ENCODE measurements at places on chromosomes 1 and 21.

GRCh38 chr1:54892586-54892985 is 5.6 kb upstream of the DHCR24 start:
- DNase-seq: no peak

- no peak for DNase-seq
Measured at GRCh38 chr1:230818367-230818766, 50.0 kb downstream of the C1orf198 start.

DNA sequence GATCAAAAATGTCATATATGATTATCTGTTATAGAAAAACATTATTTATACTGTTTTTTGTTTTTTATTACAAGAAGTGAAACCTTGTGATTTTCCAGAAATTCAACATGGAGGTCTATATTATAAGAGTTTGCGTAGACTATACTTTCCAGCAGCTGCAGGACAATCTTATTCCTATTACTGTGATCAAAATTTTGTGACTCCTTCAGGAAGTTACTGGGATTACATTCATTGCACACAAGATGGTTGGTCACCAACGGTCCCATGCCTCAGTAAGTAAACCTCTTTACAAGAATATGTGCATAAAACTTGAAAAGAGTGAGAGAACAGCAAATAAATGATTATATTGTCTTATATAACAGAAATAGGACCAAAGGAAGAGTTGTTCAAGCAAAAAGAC is 14.5 kb downstream of the CFHR4 start:
- no peak for DNase-seq

GRCh38 chr1:119911775-119912174 is 15.5 kb upstream of the ADAM30 start:
- no peak for DNase-seq

DNA sequence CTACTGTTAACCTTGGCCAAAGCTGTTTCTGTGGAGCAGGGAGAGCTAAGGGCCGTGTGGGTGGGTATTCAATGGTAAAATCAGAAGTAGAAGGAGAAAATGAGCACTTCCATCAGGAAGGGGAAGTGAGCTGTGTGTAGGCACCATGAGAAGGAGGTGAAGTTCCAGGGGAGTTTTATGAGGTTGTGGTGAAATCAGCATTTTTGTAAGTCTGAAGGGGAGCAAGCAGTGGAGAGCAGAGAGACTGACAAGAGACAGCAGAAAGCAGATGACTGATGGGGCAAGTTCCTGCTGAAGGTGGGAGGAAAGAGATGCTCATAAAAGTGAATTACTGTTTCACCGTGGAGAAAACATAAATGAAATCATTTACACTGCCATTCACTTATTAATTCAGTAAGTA is 2.7 kb upstream of the GPR88 start:
- DNase-seq: no peak

DNA sequence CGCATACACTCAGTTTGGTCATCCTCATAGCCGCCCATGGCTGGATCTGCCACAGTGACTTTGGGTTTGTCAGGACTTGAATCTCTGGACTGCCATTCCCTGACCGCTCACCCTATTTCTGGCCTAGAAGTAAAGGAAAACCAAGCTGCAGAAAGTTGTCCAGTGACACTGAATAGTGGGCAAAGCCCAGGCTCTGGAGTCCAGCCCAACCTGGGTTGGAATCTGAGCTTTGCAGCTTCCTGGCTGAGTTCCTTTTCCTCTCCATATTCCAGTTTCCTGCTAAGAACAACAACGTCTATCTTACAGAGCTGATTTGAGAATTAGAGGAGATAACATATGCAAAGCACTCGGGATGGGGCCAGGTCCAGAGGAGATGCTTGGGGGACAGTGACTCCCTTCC is 15.6 kb upstream of the EIF4G3 start:
- DNase-seq: no peak

DNA sequence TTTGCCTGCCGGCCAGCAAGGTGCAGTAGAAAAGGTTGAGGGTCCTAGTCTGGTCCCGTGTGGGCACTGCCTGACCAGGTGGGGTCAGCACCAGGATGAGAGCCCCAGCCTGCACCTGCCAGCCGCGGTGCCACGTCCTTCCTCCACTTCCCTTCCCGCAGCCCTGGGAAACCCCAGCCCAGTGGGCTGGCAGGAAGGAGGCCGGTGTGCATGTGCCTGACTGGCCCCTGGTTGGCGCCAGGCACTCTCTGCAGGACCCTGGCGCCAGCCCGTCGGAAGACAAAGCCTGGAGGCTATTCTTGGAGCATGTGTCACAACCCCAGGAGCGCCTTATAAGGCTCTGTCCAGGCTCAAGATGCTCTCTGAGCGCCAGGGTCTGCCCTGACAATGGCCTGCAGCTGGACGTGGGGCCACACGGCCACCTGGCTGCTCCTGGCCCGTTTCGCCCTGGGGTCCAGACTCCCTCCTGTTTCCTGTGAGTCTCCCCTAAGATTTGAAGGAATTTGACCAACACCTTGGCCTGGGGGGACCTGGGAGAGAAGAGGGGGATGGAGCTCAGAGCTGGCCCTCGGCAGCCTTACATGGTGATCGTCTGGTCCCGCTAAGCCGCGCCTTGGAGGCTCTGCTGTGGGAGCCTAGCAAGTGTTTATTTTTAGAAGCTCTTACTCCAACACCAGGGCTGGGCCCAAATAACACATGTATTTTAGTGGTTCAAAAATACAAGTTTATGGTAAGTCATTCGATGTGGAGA is 31.9 kb upstream of the POFUT2 start:
- DNase-seq: peak; percentile 55

- DNase-seq: no peak
Measured at GRCh38 chr1:19664453-19665185, at the start of gene HTR6. TSS of gene HTR6 (plus strand) at chr1:19664875. CDS start at chr1:19665754, 879 bp downstream.

- no peak for DNase-seq
Measured at GRCh38 chr1:211345719-211346118, 19.1 kb downstream of the TRAF5 start.

DNA sequence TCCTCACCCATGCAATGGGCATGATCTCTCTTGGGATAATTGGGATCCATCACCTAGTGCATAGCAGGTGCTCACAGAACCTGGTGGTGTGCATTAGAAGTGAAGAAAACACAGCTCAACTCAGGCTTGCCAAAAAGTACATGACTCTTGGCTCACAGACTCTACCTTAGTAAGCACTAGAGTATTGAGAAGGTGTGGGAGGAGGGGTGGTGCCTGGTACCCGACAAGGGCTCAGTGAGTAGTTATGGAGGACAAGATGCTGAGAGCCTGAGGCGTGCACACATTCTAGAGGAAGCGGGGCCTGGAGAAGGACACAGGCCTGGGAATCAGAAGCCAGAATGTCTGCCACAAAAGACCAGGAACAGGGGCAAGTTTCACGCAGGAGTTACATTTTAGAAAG is 100.3 kb upstream of the GRIK3 start:
- no peak for DNase-seq

DNA sequence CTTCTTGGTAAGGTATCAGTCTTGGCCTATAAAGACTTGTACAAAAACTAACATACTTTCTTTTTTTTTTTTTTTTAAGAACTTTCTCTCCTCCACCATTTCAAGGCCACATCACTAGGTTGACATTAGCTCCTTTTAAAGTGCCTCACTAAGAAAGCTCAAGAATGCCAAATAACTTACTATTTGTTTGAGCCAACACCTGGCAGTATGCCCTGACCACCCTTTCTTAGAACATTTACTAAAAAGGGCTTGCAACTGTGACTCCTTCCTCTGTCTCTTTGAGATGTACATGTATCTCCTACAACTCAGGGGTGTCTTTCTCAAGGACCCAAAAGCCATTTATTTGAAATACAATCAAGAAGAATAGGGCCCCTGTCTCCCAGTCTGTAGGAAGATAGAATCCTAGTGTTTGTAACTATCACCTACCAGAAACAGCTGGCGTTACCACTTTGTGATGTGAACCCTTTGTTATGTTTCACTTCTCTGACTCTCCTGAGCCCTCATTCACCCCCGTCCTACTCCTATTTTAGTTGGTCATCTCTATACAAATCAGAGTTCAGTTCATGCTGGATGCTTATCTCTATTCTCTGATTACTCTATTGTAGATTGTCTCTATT is 12.2 kb upstream of the SAMD13 start:
- no peak for DNase-seq

DNA sequence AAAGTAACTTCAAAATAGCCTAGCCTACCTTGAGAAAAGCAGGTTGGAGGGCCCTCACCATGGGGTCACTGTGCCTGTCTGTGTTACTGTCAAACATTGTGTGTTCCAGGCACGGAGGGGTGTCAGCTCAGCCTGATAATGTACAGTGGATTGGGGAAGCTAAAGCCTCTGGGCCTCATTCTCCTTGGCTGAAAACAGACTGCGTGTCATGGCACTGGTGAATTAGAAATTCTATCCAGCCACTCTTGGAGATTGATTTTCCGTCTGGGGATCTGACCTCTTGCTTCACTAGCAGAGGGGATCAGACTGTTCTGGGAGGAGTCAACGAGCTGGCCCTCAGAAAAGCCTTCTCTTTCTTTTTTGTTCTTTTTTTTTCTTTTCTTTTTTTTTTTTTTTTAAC is 123.5 kb upstream of the HOOK1 start:
- peak; percentile 79 for DNase-seq

DNA sequence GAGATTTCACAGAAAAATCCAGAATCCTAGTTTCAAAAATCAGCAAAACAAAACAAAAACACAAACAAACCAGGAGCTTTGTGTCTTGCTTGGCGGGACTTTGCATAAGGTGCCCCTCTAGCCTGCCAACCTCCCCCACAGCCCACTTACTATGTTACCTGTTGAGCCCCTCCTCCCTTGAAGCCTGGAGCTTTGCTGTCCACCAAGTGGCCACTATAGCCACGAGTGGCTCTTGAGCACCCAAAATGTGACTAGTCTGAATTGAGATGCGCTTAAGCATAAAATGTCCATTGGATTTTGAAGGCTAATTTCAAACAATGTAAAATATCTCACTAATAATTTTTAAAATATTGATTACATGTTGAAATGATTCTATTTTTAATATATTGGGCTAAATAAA is 12.2 kb downstream of the TFAP2E start:
- no peak for DNase-seq
